Stimulated activated CD4-positive, alpha-beta T cell treated with anti-CD3 and anti-CD28 coated beads, Interleukin-15, amount 100 ng/mL, for 24 hours (primary cell): ENCODE measurements at places on chromosomes 11 and 22.

DNA sequence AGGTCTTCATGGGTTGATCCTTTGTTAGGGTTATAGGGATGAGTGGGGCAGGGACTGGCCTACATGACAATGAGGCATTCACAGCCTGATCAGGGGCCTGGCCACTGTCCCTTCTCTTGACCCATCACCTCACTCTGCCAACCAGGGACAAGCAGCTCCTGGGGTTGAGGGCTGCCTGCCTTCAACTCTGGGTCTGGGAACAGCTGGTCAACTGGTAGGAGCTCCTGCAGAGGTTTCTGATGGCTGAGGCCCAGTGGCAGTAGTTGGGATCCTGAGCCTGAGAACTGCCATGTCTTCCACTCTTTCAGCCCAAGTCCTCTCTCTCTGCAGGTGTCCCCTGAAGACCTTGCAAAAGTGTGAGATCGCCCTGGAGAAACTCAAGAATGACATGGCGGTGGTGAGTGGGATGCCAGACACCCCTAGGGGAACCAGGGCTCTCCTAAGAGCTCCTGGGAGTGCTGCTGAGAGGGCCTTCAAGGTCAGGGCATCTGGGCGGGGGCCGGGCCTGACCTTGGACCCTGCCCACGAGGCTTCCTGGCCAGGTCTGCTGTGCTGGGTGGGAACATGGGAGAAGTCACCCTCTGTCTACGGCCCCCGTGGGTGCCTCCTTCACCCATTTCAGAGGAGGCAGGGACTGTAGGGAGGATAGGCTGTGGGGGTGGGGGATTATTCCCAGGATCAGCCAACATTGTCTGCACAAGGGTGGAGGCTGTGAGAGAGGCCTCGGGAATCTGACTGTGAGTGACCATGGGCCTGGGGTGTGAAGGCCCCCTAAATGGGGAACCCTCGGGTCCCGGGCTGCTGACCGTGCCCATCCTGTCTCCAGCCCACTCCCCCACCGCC is 76.8 kb downstream of the MED15 start:
- no peak for DNase-seq

- DNase-seq, result no peak
Measured at GRCh38 chr22:43101306-43101705, 9.2 kb upstream of the BIK start.

GRCh38 chr22:31945443-31945855 is 1.1 kb downstream of the YWHAH start:
- no peak for DNase-seq

DNA sequence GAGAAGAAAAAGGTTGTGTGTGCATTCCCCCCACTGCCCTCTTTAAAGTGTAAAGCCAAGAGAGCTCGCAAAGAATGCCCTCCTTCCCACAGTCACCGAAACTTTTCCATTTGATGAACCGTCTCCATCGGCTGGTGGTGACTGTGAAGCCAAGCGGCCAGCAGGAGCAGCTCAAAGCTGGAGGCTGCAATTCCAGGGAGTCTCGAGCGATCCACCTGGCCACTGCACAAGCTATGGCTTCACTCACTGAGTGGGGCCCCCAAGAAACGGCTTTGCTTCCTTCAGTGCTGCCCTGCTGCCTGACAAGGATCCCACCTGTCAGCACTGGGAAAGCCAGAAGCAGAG is 117.7 kb downstream of the ABTB2 start:
- DNase-seq, result no peak

DNA sequence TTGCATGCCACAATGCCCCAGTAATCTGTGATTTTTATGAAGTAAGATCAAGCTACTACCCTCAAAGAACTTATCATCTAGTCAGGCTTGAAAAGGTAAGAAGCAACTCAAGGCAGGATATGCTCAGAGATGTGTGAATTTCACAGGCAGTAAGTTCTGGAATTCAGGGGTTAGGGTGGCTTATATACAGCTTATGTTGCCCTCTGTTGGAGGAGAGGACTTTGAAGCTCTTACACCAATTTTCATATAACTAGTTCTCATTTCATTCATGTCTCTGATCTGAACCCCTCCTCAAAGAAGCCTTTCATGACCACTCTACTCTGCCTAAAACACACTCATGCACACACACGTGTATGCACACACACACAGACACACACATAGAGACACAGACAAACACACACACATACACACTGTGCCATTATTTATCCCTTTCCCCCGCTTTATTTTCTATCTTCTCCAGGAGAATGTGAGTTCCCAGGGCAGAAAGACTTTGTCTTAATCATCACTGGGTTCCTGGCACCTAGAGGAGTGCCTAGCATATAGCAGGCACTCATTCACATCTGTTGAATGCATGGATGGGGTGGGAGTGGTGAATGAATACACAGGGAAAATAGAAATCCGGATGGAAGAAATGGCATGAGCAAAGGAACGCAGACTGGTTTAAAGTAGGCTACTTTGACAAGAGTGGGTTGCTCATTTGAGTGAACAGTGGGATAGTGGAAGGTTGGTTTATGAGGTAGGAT is 220.7 kb upstream of the ZBED5 start:
- DNase-seq, result no peak

- no peak for DNase-seq
Measured at GRCh38 chr22:41352058-41352457, 29.7 kb upstream of the TEF start.

DNA sequence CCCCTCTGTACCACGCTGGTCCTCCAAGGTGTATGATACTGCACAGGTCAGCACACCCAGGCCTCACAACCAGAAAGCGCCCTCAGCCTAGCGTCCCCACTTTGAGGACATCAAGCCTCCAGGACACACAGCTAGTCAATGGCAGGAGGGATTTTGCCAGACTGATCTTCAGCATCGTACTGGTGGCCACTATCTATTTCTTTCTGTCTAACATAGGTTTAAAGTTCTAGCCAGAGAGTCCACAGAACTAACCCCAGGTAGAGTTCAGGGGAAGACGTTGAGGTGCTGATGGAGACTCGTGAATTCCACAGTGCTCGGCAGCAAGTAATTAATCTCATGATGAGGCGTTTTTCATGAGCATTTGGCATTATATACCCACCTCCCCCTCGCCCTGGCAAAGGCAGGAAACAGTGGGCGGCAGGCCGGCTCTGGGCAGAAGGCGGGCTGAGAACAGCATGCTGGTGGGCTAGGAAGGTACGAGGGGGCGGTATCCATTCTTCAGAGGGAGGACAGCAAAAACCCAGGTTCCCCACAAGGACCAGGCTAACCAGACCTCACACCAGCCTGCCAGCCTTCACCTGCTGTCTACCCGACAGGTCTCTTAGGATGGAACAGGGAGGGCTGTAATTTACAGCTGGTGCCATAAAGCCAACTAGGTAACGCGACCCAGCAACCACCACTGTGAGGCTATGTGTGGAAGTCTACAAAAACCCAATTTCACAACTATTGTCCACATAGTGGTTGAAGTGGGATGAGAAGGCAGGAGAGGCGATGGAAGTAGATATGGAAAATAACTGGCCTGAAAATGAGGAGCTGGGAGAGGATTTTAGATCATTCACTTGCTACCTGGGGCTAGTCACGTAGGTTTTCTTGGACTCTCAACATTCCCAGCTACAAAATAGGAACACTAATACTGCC is 18.5 kb downstream of the MYH9 start:
- peak; percentile 60 for DNase-seq

DNA sequence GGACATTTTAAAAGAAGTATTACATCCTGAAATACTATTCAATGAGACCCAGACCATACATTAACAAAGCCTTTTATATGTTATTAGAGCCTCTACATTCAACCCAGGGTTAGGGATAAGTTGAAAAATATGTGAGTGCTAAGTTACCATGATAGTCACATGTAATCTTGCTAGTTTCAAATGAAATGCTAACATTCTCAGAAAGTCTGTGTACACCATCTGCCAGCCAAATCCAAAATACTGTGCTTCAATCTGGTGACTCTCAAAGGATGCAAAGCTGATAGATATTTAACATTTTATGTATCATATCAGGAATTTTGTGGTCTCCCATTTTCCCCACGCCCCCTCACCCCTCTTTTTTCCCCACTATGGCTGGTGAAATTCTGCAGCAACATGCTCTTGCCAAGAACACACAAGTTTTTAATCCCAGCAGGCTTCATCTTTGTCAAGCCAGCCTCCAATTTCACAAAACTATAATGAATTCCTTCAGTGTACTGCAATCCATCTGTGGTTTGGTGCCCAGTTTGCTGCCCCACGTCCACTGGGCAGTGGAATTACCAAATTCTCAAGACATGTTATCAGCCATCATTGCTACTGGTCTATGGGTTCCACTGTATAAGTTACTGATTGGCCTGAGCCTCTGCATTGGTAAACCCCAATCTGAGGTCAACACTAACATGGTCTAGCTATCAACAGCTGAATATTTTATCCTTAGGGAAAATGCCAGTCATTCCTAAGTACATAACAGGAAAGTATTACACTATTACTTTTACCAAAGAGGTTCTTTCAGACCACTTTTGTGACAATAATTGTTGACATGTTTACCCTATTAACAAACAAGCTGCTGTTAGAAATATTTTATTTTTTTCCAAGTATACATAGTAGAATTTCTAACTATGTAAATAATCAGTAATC is 1.5 kb upstream of the PICALM start:
- DNase-seq, result no peak

GRCh38 chr11:123702696-123703095 is 38.8 kb downstream of the ZNF202 start:
- no peak for DNase-seq

GRCh38 chr22:31550871-31551370 is 54.6 kb downstream of the SFI1 start:
- DNase-seq, result no peak

DNA sequence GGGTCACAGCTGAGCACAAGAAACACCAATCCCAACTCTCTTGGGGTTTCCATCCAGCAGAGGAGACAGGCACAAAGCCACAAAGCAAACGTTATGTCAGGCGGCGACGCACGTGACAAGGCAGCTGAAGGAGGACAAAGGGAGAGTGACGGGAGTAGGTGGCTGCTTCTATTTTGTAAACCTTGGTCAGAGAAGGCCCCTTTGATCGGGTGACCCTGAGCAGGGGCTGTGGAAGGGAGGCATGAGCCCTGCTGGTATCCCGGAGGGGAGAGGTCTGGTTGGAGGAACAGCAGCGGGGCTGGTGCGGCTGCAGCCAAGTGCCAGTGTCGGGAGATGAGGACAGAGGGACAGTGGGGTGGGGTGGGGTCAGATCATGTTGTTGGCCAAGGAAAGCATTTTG is 17.3 kb upstream of the RFPL3 start:
- no peak for DNase-seq

DNA sequence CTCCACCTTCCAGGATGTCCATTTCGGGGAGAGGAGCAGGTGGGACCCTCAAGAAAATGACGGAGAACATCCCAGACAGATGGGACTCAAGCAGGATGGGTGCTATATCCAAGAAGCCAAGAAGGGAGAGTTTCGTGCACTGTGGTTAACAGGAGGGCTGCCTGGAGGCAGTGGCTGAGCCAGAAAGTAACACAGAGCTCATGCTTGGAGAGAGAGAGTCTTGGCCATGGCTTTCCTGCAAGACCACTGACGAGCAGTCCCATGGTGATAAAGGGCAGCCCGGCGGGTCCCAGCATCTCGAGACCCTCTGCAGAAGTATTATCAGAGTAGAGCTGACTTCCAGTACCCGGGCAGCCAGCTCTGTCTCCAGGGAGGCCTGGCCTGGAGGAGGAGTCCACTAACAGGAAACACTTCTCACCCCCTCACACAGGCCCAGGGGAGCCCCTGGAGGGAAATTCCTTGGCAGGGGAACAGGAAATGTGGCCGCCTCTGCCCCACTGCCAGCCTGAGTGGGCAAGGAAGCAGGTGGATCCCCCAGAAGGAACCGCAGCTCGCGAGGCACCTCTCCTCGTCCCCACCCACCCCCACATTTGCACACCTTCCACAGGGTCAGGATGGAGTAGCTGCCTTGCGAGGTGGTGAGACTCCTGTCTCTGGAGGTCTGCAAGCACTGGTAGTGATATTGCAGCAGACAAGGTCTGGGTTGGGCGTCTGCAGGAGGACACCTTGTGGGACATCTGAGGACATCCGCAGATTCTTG is 32.2 kb downstream of the CYTH4 start:
- DNase-seq, result peak; percentile 58

- DNase-seq, result no peak
Measured at GRCh38 chr11:120197251-120197891, 13.5 kb upstream of the OAF start.

GRCh38 chr11:123822599-123822998 is 16.4 kb upstream of the OR6M1 start:
- DNase-seq, result no peak

DNA sequence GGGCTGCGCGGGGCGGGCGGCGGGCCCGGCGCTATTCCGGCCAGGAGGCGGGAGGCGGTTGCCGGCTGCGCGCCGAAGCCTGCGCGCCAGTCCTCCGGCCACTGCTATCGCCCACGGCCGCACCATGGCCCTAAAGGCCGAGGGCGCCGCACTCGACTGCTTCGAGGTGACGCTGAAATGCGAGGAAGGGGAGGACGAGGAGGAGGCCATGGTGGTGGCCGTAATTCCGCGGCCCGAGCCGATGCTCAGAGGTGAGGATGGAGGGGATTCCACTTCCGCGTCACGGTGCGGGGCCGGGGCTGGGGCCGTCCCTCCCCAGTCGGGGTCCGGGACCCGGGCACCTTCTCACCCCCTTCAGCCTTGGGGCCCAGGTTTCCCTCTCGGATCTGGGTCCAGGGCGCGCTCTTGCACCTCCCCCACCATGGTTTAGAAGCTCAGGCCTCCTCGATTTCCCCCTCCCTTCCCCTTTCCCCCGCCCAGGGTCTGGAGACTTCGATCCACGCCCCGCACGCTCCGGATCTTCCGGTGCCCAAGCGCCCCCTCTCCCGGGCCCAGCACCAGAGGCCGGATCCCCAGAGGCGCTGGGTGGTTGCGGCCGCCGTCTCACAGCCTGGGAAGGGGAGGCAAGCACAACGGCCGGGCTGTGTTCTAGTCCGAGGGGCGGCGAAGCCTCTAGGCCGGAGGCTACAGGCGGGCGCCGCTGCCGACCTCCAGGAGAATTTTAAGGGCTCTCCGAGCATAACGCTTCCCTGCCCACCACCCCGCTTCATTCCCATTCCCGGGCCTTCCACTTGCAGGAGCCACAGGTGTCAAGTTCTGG is 517 bp downstream of the SPINDOC start:
- peak; percentile 71 for DNase-seq

GRCh38 chr11:9269492-9270013 is 4.4 kb upstream of the DENND5A start:
- no peak for DNase-seq

- DNase-seq, result no peak
Measured at GRCh38 chr22:45036154-45036553, 26.3 kb upstream of the PHF21B start.

GRCh38 chr22:44347549-44347948 is 34.8 kb upstream of the SHISAL1 start:
- DNase-seq, result no peak

DNA sequence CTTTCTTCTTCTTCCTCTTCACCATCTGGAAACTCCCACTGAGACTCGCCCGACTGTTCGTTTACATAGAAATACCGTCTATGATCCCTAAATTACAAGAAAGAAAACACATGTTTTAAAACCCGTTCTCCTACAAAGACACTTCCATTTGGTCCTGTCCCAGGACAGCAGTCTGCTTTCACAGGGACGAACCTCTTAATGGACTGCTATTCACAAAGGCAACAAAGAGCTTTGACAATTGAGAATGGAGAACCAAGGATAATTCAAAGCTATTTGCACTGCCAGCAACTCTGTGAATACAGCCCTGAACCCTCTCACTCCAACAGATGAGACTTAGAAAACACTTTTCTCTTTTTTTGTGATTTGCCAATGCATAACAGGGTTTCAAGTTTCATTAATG is 16.3 kb upstream of the AGBL2 start:
- DNase-seq, result no peak
